Glomerular endothelial cell (primary cell): ENCODE measurements at places on chromosomes 5 and 9. TPM values are rescaled to one million over a fixed set of nuclear protein-coding genes. Genes with fewer than 3 reads are reported as not detected.

LECT2 gene
- not detected in 2 replicates for total RNA-seq

RNF183 gene
- total RNA-seq: not detected in 2 replicates

LHX2 gene
- not detected in 2 replicates for total RNA-seq

DPP7 gene
- total RNA-seq: 154 and 167 TPM in 2 replicates

SPINK5 gene
- 0.12 and 3.2 TPM in 2 replicates for total RNA-seq

PCDHGA10 gene
- 4.0 and 12.4 TPM in 2 replicates for total RNA-seq

C9 gene
- 0.12 and 0.44 TPM in 2 replicates for total RNA-seq

ECPAS gene
- 49.9 and 69.1 TPM in 2 replicates for total RNA-seq

TMEM174 gene
- total RNA-seq: not detected in 2 replicates

ATOSB gene
- 54.5 and 89.8 TPM in 2 replicates for total RNA-seq

TUT7 gene
- total RNA-seq: 23.8 and 31.1 TPM in 2 replicates

PRRX2 gene
- 1.4 TPM in 1 of 2 replicates, not detected in the other for total RNA-seq

PTCD2 gene
- total RNA-seq: 7.4 and 9.3 TPM in 2 replicates

CRHBP gene
- 0.58 and 3.4 TPM in 2 replicates for total RNA-seq

GTF3C5 gene
- total RNA-seq: 60.6 and 72.7 TPM in 2 replicates
